ENCODE measurements at places on chromosomes 5 and 9.
A peak's percentile ranks its signal among the peaks of the same experiment; 100 is the strongest.

GRCh38 chr9:7118633-7119032 lies 360.9 kb downstream of the KDM4C start:
- no peak overlapping the region for H3K4me3 ChIP-seq
- DNase-seq, result no peak
- no peaks in the 10 kb centered on the region for H3K27me3 ChIP-seq
- H3K27ac ChIP-seq, result no peak overlapping the region
- peaks cover 51% of the 10 kb centered on the region for H3K4me1 ChIP-seq
- peaks cover 15% of the 10 kb centered on the region for H3K36me3 ChIP-seq

GRCh38 chr5:12392246-12392645 lies 488.0 kb upstream of the CTNND2 start:
- no peak overlapping the region for H3K4me3 ChIP-seq
- no peaks in the 10 kb centered on the region for H3K4me1 ChIP-seq
- no peak for DNase-seq
- H3K27me3 ChIP-seq, result no peaks in the 10 kb centered on the region
- H3K27ac ChIP-seq, result no peak overlapping the region
- no peaks in the 10 kb centered on the region for H3K36me3 ChIP-seq

GRCh38 chr9:128921881-128922763 lies 1.3 kb downstream of the PHYHD1 start:
- DNase-seq, result no peak
- H3K27ac ChIP-seq, result peak overlapping the region; percentile 68
- H3K36me3 ChIP-seq, result peaks cover 24% of the 10 kb centered on the region
- peaks cover 3% of the 10 kb centered on the region for H3K4me1 ChIP-seq
- no peaks in the 10 kb centered on the region for H3K27me3 ChIP-seq

DNA sequence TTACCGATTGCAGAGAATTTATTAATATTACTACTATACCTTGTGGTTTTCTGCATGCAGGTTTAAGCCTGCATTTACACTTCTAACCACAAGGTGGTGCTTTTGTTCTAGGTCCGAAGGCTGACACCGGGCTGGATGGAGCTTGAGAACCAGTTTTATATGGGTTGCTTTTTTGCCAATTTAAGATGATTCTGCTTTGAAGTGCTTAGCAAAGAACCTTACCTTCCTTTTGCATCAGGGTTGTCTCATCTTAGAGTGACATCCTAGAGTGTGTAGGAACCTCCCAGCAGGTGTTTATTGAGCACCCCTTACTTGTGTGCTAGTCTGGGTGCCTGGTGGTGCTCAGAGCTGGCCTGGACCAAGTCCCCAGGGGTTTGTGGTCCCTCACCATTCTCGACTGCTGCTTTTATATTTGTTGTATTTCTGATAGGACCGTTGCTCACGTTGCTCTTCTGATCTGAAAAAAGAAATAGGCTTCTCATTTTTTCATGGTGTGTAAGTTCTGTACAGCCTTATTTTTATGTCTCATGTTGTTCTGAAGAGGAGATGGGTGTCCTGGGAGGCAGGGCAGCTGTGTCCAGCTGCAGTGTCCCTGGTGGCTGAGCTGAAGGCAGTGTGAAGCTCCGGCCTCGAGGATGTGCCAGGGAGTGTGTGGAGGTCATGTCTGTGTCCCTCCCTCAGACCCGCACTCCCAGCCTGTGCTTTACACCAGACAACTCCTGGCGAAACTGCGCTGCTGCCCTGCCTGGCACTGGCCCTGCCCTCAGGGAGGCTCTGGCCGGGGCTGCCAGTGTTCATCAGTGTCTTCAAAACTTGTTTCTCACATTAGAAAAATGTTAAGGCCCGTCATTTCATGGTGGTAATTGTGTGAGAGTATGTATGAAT lies 54.3 kb downstream of the EHMT1 start:
- H3K36me3 ChIP-seq, result peaks cover 27% of the 10 kb centered on the region
- DNase-seq, result peak; percentile 43
- H3K4me3 ChIP-seq, result no peak overlapping the region
- peak overlapping the region; percentile 57 for H3K27ac ChIP-seq

DNA sequence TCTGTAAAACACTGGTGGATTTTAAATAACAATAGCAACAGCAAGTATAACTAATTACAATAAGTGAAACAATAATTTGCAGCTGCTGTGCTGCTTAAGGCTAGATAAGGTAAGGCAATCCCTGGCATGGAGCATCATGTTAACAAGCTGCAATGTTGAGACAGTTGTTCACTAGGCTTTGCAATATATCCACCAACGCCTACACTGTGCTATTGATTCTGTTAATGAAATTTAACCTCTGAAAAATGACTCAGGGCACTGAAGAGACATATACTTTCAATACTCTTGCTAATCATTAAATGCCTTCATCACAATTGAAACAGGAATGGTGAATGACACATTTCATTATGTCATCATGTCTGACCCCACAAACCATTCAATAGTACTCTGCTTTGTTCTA lies 255.0 kb downstream of the EFNA5 start:
- H3K4me1 ChIP-seq, result peaks cover 2% of the 10 kb centered on the region
- DNase-seq, result no peak
- no peaks in the 10 kb centered on the region for H3K27me3 ChIP-seq
- no peak overlapping the region for H3K27ac ChIP-seq

DNA sequence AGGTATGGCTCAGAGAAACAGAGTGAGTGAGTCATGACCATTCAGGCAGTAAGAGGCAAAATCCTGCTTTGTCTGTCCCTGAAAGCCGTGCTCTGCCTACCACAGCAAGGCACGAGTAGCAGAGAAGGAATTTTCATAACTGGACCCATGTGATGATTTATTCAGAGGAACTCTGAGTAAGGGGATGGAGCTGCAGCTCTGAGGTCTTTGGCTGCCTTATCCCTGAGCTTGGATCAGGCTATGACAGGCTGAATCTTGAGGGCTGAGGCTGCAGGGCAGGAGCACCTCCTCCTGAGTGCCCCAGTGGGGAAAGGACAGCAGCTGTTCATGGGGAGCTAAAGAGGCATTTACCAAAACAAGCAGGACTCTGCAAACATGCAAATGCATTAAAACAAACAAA lies 183.4 kb downstream of the PAPPA start:
- H3K27ac ChIP-seq, result no peak overlapping the region
- no peaks in the 10 kb centered on the region for H3K4me1 ChIP-seq
- no peak for DNase-seq
- H3K27me3 ChIP-seq, result peaks cover 12% of the 10 kb centered on the region
- H3K4me3 ChIP-seq, result no peak overlapping the region
- no peaks in the 10 kb centered on the region for H3K36me3 ChIP-seq

GRCh38 chr9:104997536-104997935 lies 69.6 kb upstream of the ABCA1 start:
- H3K27me3 ChIP-seq, result no peaks in the 10 kb centered on the region
- peaks cover 17% of the 10 kb centered on the region for H3K4me1 ChIP-seq
- peaks cover 3% of the 10 kb centered on the region for H3K36me3 ChIP-seq
- DNase-seq, result no peak
- H3K27ac ChIP-seq, result no peak overlapping the region
- H3K4me3 ChIP-seq, result no peak overlapping the region

- H3K4me3 ChIP-seq, result no peak overlapping the region
- H3K27me3 ChIP-seq, result no peaks in the 10 kb centered on the region
- H3K27ac ChIP-seq, result no peak overlapping the region
- peaks cover 7% of the 10 kb centered on the region for H3K4me1 ChIP-seq
- DNase-seq, result no peak
Measured at GRCh38 chr5:109719978-109720377, 30.3 kb downstream of the MAN2A1 start.

- H3K4me1 ChIP-seq, result no peaks in the 10 kb centered on the region
- no peaks in the 10 kb centered on the region for H3K36me3 ChIP-seq
- H3K4me3 ChIP-seq, result no peak overlapping the region
- no peak overlapping the region for H3K27ac ChIP-seq
- no peak for DNase-seq
- H3K27me3 ChIP-seq, result no peaks in the 10 kb centered on the region
Measured at GRCh38 chr5:15995341-15996052, 184.1 kb downstream of the MARCHF11 start.

DNA sequence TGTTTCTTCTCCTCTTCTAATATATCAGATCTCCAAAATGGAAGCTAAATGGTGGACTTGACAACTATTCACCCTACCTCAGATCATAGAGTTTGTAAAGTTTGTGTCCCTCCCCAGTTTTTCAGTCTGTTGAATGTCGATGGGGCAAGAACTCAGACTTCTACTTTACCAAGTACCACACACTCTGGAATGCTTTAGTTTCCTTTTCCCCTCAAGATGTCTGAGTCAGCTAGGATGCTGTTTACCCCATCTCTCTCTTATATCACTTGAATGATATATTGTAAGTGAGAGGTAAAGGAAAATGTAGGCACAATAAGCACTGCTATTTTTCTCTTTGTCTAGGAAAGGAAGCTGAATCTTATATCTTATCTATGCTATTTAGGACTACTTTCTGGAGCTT lies 25.9 kb upstream of the TAL2 start:
- no peak overlapping the region for H3K27ac ChIP-seq
- H3K27me3 ChIP-seq, result no peaks in the 10 kb centered on the region
- peaks cover 7% of the 10 kb centered on the region for H3K36me3 ChIP-seq
- no peak overlapping the region for H3K4me3 ChIP-seq

DNA sequence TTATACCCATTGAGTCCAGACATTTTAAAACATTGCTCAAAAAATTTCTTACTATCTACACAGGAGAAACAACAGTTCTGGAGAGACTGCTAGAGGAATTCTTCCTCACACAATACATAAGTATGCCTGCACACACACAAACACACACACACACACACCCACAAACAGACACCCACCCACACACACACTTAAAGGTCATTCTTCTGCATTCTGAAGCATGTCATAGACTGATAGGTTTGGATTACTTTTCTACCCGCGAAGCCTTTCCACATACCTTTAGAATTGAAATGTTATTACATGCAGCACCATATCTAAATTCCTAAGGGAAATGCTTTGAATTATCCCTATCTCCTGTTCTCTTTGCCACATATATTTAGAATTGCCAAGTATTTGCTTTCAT lies 80.2 kb downstream of the FAM174A start:
- H3K4me1 ChIP-seq, result no peaks in the 10 kb centered on the region
- H3K4me3 ChIP-seq, result no peak overlapping the region

DNA sequence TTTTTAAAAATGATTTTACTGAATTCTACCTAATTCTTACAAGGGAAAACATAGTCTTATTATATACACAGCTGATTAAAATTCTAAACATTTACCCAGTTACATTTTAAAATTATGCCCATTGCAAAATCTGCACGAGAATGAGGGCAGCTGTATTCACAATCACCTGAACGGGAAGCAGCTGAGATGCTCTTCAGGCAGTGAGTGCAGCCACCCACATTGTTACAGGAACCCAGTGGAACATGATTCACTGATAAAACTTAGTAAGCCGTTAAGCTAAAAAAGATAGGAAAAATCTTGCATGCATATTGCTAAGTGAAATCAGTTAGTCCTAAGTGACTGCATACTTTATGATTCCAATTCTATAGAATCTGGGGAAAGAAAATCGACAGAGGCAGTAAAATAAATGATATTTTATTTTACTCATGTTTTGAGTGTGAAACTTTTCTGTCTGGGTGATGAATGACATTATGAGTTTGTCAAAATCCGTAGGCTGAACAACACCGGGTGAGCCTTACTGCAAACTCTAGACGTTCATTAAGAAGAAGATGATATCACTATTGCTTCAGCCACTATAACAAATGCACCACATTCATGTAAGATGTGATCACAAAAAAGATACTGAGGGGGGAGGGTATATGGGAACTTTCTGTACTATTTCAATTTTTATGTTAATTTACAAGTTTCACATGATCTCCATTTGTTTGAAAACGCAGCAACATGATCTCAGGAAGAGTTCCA lies 39.1 kb upstream of the FLT4 start:
- peak overlapping the region; percentile 81 for H3K27ac ChIP-seq
- H3K4me1 ChIP-seq, result peaks cover 35% of the 10 kb centered on the region
- H3K4me3 ChIP-seq, result peak overlapping the region; percentile 64

- H3K36me3 ChIP-seq, result peaks cover 33% of the 10 kb centered on the region
- peaks cover 49% of the 10 kb centered on the region for H3K4me1 ChIP-seq
- H3K4me3 ChIP-seq, result peak within 1 kb of the TSS; percentile 96
- peak; percentile 28 for DNase-seq
Measured at GRCh38 chr9:98118640-98119601, at the start of gene TRIM14. Gene TRIM14, minus strand, starts transcription at chr9:98119222. Its CDS starts 34 bp downstream, at chr9:98119188.

DNA sequence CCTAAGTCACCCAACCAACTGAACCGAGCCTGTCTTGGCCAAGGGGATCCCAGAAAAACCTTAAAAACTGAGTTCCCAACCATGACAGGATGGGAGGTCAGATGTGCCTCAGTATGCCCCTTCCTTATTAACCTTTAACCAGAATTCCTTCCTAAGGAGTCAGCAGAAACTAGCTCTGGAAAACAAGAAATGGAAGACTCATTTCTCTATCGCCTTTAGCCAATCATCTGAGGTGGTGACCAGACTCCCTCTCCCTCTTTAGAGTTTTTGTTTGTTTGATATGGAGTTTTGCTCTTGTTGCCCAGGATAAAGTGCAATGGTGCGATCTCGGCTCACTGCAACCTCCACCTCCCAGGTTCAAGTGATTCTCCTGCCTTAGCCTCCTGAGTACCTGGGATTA lies 37.5 kb downstream of the SLC28A3 start:
- peaks cover 4% of the 10 kb centered on the region for H3K4me1 ChIP-seq
- no peak overlapping the region for H3K4me3 ChIP-seq
- H3K36me3 ChIP-seq, result peaks cover 3% of the 10 kb centered on the region
- H3K27me3 ChIP-seq, result no peaks in the 10 kb centered on the region
- no peak overlapping the region for H3K27ac ChIP-seq
- no peak for DNase-seq

DNA sequence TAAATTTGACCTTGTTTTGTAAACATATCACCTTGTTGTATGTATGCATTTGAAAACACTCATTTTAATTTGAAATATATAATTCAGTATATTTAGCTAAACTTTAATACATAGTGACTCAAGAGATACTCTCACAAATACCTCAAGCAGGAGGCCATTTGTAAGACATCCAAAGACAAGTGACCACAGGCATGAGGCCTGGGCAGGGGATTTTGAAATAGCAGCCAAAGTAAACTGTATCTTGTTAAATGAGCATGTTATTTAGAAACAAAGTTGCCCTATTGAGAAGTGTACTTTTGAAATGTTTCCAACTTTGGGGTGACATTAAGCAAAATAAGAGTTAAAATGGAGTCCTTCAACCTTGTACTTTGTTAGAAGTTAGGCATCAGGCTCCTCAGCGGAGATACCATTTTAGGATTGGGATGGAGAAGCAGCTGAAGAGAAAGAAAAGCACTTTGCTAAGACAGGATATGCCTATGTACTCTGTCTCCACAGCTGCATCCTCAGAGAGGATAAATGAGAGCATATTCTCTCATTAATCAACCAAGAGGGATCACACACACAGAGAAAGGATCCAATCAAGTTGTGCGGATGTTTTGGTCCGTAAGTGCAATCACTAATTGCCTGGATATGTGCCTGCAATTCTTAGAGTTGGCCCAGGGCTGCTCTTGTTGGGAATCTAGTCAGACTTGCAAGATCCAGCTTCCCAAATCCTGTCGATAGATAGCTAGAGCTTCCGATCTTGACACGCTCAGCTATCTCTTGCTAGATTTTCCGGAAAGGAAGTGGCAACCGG lies 157.5 kb upstream of the HAPLN1 start:
- no peak overlapping the region for H3K4me3 ChIP-seq
- no peak overlapping the region for H3K27ac ChIP-seq
- no peaks in the 10 kb centered on the region for H3K36me3 ChIP-seq
- DNase-seq, result no peak

- no peak for DNase-seq
- H3K27ac ChIP-seq, result no peak overlapping the region
Measured at GRCh38 chr9:36560771-36561170, 11.9 kb upstream of the MELK start.
